Lung (tissue), 17 donors: ENCODE measurements at places on chromosomes 7 and 10. TPM values are rescaled to one million over a fixed set of nuclear protein-coding genes. Genes with fewer than 3 reads are reported as not detected.

The H2BK1 gene
- not detected for polyA plus RNA-seq

- DNase-seq: no peak
Measured at GRCh38 chr10:48454302-48455054, 148.0 kb downstream of the MAPK8 start.

- DNase-seq: peak; percentile 76
Measured at GRCh38 chr7:87876869-87877234, 559 bp downstream of the DBF4 start.

GRCh38 chr7:107091306-107091705, 46.8 kb downstream of the PRKAR2B start:
- no peak for DNase-seq

DNA sequence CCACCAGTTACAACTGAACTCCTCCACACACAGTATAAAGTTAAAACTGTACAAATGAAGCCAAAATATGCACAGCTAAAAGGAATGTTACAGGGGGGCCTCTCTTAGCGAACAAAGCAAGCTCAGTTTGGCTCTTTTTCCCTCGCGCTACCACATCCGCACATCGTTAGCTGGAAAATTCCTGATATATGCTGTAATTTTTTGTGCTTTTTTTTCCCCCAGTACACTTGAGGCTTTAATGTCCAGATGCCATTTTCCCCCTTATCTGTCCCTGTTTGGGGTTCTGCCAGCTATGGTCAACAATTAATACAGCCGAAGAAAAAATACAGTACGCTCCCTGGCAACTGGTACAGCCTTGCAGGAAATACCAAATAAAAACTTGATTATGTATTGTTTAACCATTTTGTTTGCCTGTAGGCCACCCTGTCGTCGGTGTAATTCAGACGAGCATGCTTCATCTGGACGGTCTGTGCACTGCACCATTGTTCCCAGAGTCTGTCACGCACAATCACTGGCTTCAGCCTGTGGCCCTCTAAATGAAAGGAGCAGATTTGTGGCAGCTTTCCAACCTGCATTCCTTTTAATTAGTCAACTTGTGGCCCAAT, 108.1 kb upstream of the FAM133B start:
- peak; percentile 90 for DNase-seq

GRCh38 chr10:79107736-79108264, 39.0 kb downstream of the ZMIZ1 start:
- DNase-seq: no peak

DNA sequence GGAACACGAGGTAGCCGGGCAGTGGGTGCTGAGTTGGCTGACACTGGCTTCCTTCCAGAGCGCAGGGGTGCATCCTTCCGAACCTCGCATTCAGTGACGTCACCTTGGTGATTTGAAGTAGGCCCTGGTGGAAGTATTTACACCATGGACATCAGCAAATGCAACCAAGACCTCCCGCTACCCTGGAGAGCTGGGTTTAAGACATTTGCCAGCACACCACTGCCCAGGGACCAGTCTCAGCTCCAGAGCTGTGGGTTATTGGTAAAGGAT, 106.4 kb upstream of the GPR26 start:
- no peak for DNase-seq

DNA sequence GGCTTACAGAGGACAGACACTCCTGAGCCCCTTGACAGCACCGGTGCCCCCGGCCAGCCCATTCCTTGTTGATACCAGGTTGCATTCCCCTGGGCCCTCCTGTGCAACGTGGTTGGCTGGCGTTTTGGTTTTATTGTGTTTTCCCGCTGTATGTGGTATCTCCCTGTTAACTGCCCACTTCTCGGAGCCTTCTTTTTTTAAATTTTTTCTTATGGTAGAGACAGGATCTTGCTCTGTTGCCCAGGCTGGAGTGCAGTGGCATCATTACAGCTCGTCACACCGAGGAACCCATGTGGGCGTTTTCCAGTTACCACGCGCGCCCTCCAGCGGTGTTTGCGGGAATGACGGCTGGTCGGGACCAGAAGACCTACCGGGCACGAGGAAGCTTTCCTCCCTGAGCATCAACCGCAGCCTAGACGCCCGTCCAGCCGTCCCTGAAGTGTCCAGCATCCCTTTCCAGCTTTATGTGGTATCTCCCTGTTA, 16.9 kb upstream of the ZFAND2A start:
- peak; percentile 23 for DNase-seq

DNA sequence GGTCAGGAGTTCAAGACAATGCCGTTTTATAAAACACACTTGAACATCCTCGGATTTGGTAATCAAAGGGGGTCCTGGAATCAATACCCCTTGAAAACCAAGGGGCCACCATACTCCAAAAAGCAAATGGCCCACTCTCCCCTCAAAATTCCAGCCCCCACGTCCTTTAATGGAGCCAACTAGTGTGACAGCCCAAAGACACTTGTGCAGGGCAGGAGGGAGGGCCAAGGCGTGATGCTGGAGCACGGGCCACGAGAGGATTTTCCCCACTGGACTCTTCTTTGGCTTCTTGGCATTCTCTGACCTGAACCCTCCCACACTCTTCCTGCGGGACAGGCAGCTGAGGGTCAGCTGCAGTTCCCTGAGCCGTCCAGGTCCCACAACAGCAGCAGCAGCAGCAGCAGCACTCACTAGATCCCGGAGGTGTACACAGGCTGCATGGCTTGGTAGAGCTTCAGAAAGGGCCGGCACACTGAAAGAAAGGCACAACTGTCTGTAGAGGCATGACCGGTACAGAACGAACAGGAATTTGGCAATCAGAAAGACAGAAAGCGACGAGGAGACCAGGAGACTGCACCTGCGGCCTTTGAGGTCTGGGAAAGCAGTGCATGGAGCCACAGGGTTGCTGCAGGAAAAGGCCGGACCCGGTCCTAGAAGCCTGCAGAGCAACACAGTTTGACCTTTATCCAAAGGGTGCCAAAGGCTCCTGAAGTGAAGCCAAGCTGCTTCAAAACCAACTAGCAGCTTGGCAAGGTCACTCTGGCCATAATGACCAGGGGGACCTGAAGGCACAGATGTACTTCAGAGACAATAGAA, 168.2 kb downstream of the TNS3 start:
- no peak for DNase-seq

GRCh38 chr10:7438196-7438986, 27.6 kb upstream of the SFMBT2 start:
- peak; percentile 42 for DNase-seq
